Activated CD4-positive, alpha-beta T cell treated with anti-CD3 and anti-CD28 coated beads, Interleukin-2, Interleukin-6, amounts not matched to agents 100 ng/mL and 50 ng/mL, durations not matched to agents 16 hours and 8 hours (primary cell): ENCODE measurements at places on chromosomes 7 and 10.

- DNase-seq, result no peak
These were observed 70.4 kb upstream of the ATRNL1 start for GRCh38 chr10:115022733-115023132.

DNA sequence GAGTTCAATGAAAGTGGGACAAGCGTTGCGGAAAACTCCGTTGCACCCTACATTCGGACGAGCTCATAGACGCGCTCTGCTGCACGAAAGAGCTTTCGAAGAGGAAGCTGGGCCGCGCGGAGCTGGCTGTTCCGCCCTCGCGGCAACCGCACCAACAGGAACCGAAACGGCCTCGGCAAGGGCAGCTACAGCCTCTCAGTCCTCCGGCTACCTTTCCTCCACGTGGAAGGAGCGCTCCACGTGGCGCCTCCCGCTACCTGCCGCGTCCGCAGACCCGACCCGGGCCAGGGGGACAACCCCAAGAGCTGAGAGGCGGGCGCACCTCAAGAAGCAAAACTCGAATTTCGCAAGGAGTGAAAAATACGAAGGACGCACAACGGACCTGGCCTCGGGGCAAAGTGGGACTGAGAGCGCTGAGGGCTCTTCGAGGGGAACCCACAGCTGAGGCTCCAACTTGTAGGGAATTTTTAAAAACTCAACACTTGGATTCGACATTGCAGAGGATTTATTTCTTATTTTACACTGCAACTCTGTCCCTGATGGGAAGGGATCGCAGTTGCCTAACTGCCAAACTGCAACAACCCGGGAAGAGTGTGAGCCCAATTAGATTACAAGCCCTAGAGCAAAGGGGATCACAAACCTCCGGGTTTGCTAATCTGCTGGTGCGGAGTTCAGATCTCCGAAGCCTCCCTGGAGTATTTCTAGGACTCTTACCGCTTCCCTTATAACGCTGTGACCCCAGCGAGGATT, 1.4 kb downstream of the HPSE2 start:
- DNase-seq, result peak; percentile 68

- peak; percentile 64 for DNase-seq
These were observed 69.0 kb downstream of the ADD3 start for GRCh38 chr10:110076559-110077318.

- DNase-seq, result no peak
These were observed 4.3 kb downstream of the LHPP start for GRCh38 chr10:124465777-124466488.

DNA sequence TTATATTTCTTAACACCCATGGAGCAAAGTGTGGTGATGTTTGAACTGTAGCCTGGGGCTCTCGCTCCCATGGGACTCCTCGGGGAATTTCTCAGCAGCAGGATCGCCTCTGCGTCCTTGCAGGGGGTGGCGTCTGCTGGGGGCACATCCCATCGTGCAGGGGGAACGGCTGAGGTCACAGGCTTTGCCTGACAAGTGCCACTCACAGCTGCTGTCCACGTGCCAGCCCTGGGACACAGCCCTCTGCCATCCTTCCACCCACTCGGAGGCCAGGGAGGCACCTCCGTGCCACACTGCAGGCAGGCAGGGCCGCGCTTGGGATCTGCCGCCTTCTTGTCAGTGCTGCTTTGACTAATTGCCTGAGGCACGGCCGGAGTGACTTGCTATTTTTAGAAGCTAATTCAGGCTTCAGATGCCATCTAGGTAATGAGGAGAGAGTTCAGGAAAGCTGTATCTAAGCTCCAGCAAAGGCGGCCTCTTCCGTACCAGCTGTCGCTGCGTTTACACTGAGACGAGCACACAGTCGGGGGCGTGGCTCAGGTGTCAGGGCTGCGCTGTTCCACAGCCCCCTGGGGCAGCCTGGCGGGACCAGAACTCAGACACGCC, 45.7 kb downstream of the PITRM1 start:
- no peak for DNase-seq

DNA sequence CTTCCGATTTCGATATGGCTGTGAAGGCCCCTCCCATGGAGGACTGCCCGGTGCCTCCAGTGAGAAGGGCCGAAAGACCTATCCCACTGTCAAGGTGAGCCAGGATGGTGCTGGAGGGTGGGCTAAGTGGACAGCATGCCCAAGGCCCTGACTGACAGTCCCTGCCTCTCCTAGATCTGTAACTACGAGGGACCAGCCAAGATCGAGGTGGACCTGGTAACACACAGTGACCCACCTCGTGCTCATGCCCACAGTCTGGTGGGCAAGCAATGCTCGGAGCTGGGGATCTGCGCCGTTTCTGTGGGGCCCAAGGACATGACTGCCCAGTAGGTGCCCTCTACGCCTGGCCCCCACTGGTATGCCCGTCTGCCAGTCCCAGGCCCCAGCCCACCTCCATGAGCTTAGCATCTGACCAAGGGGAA, 1.2 kb downstream of the NFKB2 start:
- no peak for DNase-seq

GRCh38 chr10:78585952-78586351, 482.8 kb upstream of the ZMIZ1 start:
- no peak for DNase-seq

DNA sequence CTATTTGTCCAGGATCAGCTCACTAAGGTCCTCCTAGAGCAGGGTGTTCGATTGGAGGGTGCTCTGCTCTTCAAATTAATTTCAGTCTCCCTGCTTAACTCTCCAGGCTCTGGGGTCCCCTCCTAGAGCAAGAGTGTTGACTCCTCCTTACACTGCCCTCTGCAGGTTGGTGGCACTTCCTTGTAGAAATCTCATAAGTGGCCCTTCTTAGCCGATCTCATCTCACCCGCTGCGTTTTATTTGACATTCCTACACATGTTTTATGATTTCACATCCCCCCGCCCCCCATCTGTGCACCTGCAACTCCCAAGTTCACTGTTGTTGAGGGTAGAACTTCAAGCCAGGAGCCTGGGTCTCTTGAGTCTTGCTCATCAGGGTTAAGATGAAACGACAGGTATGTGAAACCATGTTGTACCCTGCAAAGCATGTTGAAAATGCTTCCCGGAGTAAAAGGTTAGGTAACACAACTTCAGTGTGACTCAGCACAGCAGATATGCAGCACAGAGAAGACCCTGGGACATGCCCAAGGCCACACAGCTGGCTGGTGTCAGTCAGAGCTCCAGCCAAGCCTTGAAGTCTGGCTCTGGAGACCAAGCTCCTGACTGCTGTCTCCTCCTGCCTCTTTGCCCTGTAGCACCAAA, 171.2 kb downstream of the PRKAG2 start:
- DNase-seq, result peak; percentile 15

DNA sequence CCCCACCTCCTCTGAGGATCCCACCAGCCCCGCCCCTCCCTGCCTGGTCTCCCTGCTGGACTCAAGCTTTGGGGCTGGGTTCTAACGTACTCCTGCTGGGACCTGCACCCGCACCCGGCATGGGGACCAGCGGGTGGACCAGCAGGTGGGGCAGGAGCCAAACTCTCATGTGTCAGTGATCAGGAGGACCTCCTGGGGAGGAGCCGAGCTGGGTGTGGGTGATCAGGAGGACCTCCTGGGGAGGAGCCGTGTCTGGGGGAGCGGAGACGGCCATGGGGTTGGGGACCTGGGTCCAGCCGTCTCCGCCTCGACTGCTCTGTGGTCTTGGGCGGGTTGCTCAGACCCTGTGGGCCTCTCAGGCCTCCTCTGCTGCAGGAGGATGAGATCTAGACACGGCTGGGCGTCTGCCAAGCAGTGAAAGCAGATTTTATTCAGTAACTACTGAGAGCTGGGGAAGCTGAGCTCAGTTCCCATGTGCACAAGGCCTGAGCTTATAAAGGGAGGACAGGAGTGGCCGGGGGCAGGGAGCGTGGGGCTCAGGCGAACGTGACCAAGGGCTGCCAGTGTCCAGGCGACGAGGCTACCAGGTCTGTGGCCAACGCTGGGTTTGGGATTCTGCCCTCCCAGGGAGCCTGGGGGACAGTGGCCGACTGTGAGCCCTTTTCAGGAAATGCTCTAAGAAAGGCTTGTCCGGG, 33.6 kb upstream of the UTF1 start:
- no peak for DNase-seq

DNA sequence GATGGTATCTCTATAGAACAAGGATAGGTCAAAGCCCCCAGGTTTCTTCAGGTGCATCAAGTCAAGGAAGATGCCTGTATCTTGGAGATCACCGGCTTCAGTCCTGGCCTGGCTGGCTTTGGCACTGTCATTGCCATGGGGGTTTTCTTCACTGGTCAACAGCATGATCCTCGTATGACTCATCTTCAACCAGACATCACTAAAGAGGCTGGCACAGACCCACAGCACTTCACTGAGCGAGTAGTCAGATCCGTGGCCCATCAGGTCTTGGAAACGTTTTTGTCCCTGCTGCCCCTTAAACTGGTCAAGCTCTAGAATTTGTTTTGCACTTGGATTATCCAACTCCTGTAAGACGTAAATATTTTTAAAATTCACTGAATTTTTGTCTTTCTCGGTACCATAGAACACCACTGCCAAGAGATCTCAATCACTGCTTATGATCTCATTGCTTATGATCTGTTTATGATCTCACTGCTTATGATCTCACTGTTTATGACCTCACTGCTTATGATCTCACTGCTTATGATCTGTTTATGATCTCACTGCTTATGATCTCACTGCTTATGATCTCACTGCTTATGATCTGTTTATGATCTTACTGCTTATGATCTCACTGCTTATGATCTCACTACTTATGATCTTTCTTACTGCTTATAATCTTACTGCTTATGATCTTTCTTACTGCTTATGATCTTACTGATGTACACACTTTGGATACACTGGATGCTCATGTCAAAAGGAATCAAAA, 135.2 kb downstream of the CYP26A1 start:
- no peak for DNase-seq

DNA sequence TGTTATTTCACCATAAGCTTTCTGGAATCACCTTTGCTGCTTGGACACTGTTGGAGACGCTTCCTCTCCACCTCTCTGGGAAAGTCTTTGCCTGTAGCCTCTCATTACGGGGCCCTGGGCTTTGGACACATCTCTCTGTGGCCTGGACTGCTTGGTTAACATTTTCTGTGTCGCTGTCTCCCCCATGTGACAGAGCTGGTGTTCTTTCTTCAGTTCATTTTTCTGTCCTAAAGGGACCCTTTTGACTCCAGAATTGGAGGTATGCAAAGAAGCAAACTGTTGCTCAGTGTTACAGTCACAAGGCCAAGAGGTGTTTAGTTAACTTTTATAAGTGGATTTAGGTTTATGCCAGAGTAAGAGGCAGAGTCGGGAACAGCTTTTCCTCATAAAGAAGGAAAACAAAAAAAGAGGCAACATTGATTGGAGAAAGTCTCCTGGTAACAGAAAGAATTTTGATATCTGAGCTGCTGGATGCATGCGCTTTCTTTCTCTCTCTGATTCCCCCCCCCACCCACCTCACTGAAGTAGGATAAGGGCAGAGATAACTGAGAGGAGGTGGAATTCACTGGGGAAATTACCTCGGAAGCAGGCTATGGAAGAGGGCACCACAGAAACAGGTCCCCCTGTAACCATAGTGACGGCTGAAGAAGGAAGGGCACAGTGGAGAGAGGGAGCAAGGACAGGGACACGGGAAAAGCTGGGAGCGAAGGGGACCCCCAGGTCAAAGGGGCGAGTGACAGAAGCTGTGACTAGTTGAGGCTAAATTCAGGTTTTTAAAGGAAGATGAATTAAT, 57.8 kb downstream of the LGI1 start:
- no peak for DNase-seq

DNA sequence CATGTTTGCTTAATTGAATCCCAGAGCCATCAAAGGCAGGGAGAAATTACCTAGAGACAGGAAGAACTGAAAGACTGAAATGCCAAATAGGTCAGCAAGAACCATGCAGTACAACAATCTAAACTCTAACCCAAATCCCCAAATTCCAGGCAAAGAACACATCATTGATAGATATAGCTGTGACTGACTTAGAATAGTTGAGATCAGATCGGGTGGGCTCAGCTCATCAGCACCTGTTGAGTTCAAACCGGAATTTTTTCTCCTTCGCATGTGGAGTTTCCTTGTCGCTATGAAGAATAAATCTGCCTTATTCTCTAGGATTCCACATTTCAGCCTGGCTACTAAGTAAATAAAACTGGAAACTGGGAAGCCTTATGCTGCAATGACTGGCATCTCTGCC, 1.4 kb downstream of the ANKMY2 start:
- no peak for DNase-seq

DNA sequence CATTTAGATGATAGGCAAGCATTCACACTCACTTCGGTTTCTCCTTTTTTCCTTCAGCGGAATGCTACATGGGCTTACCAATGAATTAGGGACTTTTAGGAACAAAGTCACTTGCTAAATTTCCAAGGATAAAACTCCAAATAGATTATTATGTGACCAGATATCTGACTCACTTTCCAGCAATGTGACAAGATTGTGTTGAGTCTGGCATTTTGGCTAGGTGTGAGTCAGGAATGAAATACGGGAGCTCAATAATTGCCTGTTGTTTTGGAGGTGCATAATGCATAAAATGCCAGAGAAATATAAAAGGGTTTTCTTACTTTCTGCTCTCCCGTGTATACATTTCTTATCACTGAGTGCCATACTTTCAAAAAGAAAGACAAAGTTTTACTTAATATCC, 721.1 kb downstream of the KCNMA1 start:
- DNase-seq, result no peak

GRCh38 chr7:150402671-150403321, 23.7 kb downstream of the ZNF775 start:
- DNase-seq, result no peak

- no peak for DNase-seq
These were observed 228.8 kb downstream of the HDAC9 start for GRCh38 chr7:18724318-18724717.

GRCh38 chr7:74087791-74088453, 4.3 kb downstream of the LIMK1 start:
- no peak for DNase-seq

DNA sequence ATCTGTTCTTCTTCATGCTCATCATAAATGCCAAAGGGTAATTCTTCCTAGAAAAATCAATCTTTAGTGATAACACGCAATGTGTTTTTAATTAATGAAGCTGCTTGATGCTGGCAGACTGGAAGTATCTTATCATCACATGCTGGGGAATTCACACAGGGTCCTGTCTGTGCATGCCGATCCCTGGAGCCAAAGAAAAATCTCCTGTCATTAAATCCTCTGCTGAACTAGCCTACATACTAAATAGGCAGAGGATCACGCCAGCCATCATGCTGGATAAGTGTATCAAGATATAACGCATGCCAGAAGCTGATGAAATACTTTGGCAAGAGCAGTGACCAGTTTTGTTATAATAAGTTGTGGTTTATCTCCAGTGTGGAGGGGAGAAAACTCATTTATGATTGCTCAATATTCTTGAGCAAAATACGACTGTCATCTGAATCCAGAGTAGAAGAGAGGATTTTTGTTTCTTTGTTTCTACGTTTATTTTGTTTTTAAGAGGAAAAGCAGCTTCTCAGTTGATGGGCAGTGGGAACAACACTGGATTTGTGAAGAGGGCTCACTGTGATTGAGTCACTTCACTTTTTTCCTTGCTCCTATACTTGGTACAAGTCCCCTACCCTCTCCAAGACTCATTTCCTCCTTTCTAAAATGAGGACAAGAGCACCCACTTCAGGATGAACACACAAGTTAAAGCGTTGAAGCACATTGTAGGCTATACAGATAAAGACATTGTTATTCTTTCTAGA, 649.1 kb downstream of the TNS3 start:
- DNase-seq, result no peak
